Spleen (tissue), 13 donors: ENCODE measurements at places on chromosomes 5 and 9. TPM values are rescaled to one million over a fixed set of nuclear protein-coding genes. Genes with fewer than 3 reads are reported as not detected.
A peak's percentile ranks its signal among the peaks of the same experiment; 100 is the strongest.

Gene SHOC1
- not detected for total RNA-seq

DNA sequence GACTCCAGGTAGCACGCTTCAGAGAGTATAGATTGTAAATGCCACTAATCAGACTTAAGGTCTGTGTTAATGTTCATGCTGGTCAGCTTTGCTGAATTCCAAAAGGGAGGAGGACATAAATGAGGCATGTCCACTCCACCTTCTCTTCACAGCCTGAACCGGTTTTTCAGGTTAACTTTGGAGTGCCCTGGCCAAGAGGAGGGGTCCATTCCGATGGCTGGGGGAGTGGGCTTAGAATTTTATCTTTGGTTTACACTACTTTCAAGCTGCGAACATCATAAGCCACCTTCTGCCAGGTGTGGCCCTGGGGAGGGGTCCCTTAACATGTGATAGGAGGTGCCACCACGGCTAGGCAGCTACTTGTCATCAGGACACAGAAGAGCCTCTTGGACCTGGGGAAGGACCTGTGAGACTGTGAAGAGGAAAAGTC lies 24.2 kb downstream of the ABO start:
- H3K4me3 ChIP-seq: no peak overlapping the region
- DNase-seq: no peak
- H3K27me3 ChIP-seq: peaks cover 10% of the 10 kb centered on the region
- peaks cover 7% of the 10 kb centered on the region for H3K4me1 ChIP-seq

Gene CEP120
- 35.4 TPM for total RNA-seq

DNA sequence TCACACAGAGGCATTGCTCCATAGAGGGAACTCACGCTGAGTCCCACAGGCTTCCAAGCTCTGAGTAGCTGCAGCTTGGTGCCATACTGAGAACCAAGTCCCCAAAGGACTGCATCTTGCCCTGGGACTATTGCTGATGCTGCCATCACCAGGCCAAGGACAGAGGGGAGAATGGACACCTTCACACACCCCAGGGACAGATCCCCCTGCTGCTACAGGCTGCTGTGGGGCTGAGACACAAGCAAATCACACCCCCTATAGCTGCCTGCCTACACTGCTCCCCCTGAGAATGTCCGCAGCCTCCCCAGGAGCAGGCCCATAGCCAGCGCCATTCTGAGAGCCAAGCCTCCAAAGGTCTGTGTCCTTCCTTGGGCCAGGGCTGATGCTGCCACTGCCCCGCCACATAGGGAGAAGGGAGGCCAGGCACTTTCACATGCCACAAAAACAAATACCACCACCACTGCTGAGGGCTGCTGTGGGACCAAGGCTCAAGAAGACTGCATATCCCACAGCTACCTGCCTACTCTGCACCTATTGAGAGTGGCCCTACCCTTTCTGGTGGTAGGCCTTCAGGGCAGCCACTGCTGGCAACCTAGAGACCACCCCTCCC lies 81.5 kb downstream of the SYK start:
- no peak overlapping the region for H3K4me3 ChIP-seq
- H3K36me3 ChIP-seq: peaks cover 41% of the 10 kb centered on the region
- no peak for DNase-seq
- H3K27ac ChIP-seq: no peak overlapping the region
- H3K27me3 ChIP-seq: no peaks in the 10 kb centered on the region
- H3K4me1 ChIP-seq: no peaks in the 10 kb centered on the region

- no peak overlapping the region for H3K27ac ChIP-seq
- no peaks in the 10 kb centered on the region for H3K4me1 ChIP-seq
- no peak overlapping the region for H3K4me3 ChIP-seq
- no peaks in the 10 kb centered on the region for H3K36me3 ChIP-seq
Measured at GRCh38 chr9:15103290-15103689, 193.1 kb upstream of the FREM1 start.

- peaks cover 17% of the 10 kb centered on the region for H3K4me1 ChIP-seq
- DNase-seq: no peak
- H3K4me3 ChIP-seq: peak overlapping the region; percentile 68
- H3K27ac ChIP-seq: peak overlapping the region; percentile 91
- H3K36me3 ChIP-seq: no peaks in the 10 kb centered on the region
Measured at GRCh38 chr5:79613549-79613948, 1.3 kb downstream of the TENT2 start.
